Skeletal muscle cell (primary cell): ENCODE measurements at places on chromosomes 12 and 14.

DNA sequence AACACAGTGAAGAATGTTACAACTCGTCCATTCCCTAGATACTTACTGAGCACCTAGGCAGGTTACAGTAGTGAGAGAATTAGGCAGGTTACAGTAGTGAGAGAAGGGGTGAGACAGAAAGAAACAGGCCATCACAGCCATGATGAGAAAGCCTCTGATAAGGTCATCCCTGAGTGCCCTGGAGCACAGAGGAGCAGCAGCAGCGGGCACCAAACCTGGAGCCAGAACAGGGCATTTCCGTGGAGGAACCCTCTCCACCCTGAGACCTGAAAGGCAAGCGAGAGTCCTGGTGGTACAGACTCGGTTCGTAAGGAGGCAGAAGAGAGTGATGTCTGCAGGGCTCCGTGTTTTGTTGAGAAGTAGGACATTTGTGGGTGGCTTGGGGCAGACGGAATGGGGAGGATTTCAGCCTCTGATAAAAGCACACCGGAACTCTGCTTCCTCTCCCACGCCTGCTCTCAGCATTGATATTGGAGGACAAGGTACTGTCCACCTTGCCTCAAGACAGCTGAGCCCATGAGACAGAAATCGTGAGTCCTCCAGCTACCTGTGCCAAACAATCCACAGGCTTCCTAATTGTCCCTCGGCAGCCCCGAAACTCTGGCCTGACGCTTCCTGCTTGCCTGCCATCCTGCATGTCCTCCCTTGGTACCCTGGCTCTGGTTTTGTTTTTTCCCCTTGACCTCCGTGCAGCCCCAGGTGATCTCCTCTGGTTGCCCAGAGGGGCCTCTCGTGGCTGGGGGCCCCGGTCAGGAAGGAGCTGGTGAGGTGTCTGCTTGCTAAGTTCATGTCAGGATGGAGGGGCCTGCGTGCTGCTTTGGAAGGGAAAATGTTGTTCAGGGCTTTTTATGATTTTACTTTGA, 136.1 kb downstream of the GCH1 start:
- no peak for DNase-seq

GRCh38 chr12:117403586-117404139, 42.2 kb upstream of the NOS1 start:
- no peak for DNase-seq

- DNase-seq = no peak
Measured at GRCh38 chr12:112294793-112295192, 87.4 kb downstream of the HECTD4 start.

- DNase-seq = no peak
Measured at GRCh38 chr12:122721057-122721545, 4.5 kb upstream of the HCAR3 start.

DNA sequence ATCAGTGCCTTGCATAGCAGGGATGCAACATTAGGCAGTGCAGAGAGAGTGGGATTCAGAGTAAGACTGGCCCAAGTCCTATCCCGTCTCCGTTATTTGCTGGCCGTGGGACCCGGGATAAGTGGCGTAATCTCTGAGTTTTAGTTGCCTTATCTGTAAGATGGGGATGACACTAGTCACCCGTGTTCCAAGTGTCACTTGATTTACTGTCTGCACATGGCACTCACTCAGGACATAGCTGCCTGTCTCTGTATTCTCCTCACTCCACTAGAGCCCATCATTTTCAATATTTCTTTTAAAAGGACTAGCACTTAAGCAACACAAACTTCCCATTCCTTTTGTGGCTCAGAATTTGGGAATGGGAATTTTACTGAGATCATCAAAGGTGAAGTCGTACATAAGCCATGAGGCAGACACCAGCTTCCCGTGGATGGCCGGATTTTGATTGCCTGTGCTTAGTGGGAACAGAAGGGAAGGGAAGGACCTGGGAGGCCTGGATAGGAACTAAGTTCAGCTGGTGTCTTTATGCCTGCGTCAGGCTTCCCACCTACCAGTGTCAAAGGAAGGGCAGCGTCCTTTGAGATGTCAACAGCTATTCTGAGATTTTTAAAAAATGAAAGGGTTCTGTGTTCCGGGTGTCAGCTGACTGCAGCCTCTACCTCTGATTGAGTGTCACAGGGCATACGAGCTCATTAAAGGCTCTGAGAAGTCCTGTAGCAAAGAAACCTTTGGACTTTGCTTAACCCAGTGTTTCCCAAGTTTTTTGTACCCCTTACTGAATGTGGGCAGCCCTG, 361.4 kb downstream of the CACNA1C start:
- no peak for DNase-seq

DNA sequence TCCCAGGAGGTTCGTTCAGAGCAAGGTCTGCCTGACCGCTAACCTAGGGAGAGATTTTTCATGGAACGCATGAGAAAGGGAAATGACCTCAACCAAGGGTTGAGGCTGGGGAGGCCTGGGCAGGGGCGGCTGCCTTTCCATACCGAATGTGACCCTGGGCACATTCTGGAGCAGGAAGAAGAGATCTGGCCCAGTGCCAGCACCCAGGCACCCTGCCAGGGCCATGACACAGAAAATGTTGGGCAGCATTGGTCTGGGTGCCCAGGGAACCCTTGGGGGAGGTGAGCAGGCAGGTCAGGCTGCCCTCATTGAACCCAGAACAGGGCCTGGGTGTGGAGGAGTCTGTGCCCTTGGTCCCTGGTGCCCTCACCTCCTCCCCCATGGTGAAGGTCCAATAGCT, 106.8 kb downstream of the CALM1 start:
- no peak for DNase-seq

DNA sequence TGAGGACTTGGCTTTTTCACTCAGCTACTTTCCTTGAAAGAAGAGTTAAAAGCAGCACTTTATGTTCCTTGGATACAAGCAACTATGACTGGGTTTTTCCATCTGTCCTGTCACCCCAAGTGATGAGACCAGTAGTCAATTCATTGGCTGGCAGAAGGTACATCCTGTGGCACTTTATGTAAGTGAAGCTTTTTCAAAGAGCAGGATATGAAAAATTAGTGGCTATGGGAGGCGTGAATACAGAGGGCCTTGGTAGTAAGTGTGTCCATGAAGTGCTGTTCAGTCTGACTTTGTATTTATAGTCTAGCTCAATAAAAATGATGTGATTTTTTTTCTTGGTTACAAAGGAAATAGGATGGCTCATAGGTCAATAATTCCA, 68.8 kb downstream of the DRAM1 start:
- no peak for DNase-seq
